SW 1271 (cell line): ENCODE measurements at places on chromosomes 5 and 9.

GRCh38 chr9:18996211-18996610 lies 36.8 kb downstream of the SAXO1 start:
- no peak for DNase-seq

GRCh38 chr9:105319202-105319813 lies 74.9 kb downstream of the SLC44A1 start:
- DNase-seq = no peak

GRCh38 chr9:135901826-135902225 lies 5.5 kb downstream of the CAMSAP1 start:
- DNase-seq = no peak

GRCh38 chr9:133725886-133726285 lies 12.3 kb downstream of the SARDH start:
- no peak for DNase-seq

- no peak for DNase-seq
Observed at GRCh38 chr5:113166261-113166660, 189.7 kb downstream of the DCP2 start.

- DNase-seq = no peak
Observed at GRCh38 chr5:34957857-34958690, 28.7 kb downstream of the DNAJC21 start.

GRCh38 chr9:4486176-4486575 lies 4.1 kb upstream of the SLC1A1 start:
- DNase-seq = no peak

GRCh38 chr9:125797930-125798329 lies 50.8 kb downstream of the PBX3 start:
- no peak for DNase-seq

GRCh38 chr5:98414938-98415337 lies 358.5 kb upstream of the RGMB start:
- DNase-seq = no peak

DNA sequence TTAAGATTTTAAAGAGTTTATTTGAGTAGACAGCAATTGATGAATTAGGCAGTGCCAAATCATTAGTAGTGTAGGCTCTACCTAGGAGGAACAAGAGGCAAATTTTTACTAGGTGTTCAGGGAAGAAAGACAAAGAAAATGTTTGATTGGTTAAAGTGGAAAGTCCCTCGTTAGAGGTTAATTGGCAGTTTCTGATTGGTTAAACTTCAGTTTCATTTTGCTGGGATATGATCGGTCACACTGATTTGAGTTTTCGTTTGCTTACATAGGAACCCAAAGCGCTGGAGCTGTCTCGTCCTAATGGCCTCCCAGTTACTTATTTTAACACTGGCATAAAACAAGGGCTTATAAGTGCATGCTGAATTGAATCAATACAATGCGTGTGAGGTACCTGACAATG lies 15.1 kb downstream of the DMAC1 start:
- no peak for DNase-seq

- DNase-seq = no peak
Observed at GRCh38 chr5:75675783-75676182, 41.5 kb downstream of the POC5 start.

DNA sequence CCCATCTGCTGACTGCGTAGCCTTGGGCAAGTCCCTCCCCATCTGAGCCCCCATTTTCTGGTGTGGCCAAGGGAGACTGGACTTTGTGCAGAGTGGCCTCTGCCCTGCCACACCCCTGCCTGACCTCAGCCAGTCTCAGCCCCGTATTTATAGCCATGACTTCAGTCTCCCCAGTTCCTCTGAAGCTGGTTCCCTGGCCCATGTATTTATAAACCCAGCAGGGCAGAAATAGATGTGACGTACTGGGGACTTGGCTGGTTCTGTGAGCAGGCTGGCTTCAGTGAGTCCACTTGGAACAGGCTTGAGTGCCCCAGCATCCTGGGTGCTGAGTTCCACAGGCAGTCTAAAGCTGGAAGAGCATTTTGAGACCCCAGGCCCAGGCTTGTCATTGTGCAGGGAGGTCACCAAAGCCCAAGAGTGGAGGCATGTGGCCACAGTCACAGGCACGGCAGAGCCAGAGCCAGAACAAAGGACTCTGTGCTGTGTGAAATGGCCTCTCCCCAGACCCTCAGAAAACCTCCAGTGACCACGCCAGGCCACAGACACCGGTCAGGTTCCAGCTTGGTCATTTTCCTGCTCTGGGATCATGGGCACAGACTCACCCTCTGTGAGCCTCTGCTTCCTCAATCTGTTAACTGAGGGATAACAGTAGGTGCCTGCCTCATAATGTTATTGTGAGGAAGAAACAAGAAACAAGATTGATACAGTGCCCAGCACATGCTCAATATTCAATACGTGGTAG lies 30.4 kb upstream of the SYNPO start:
- DNase-seq = no peak

- DNase-seq = no peak
Observed at GRCh38 chr5:155316070-155316714, 302.6 kb downstream of the KIF4B start.

GRCh38 chr5:77319117-77319804 lies 108.8 kb downstream of the PDE8B start:
- DNase-seq = no peak

- no peak for DNase-seq
Observed at GRCh38 chr5:6448622-6449464, at the start of gene UBE2QL1. UBE2QL1 (plus strand) TSS chr5:6448859; CDS start chr5:6448894, 35 bp downstream.

- no peak for DNase-seq
Observed at GRCh38 chr5:138316355-138316754, 15.2 kb downstream of the CDC25C start.

- DNase-seq = no peak
Observed at GRCh38 chr5:163653526-163653925, 148.1 kb downstream of the MAT2B start.

- DNase-seq = no peak
Observed at GRCh38 chr9:85408494-85408893, 333.3 kb downstream of the AGTPBP1 start.

- no peak for DNase-seq
Observed at GRCh38 chr5:180303226-180304015, 11.5 kb upstream of the MAPK9 start.

- DNase-seq = no peak
Observed at GRCh38 chr9:106897751-106898150, 34.8 kb downstream of the ZNF462 start.

GRCh38 chr5:95817430-95817829 lies 5.1 kb downstream of the GLRX start:
- no peak for DNase-seq

GRCh38 chr9:121023064-121023463 lies 27.0 kb downstream of the C5 start:
- no peak for DNase-seq

GRCh38 chr9:3447788-3448187 lies 78.0 kb downstream of the RFX3 start:
- no peak for DNase-seq

DNA sequence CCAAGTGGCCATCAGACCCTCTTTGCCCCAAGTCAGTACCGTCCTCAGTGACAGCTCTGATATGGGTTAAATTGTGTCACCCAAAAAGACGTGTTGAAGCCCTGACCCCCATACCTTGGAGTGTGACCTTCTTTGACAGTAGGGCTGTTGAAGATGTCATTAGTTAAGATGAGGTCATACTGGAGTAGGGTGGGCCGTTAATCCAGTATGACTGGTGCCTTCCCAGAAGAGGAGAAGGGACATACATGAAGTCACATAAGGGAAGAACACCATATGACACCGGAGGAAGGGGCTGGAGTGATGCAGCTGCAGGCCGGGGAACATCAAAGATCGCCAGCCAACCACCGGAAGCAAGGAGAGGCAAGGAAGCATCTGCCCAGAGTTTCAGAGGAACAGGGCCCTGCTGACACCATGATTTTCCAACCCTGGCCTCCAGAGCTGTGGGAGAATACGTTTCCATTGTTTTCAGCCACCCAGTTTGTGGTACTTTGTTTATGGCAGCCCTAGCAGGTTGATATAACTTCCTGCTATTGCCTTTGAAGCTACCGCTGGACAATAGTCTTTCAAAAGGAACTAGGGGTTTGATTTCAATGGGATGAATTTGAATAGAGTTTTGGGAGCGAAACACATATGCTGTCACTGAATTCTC lies 36.4 kb upstream of the CPEB4 start:
- no peak for DNase-seq

DNA sequence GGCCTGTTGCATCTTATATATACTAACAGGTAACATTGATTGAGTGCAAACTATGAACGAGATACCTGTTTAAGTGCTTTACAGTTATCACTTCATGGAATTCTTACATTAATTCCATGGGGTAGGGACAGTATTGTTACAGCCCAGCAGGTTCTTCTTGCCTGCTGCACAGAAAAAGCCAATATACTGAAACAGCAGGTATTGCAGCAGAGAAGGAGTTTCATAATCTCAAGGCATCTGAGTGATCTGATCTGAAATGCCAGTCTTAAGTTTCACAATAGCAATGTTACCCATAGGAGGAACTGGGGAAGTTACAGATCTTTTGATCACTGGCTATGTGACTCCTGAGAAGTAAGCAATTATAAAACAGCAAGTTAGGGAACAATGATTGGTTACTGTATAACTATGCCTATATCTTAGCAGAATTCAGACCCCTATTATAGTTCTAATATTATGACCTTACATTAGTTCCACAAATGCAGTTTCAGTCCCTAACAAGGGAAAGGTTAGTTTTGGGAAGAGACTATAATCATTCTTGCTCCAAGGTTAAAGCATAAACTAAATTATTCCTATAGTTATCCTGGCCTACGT lies 126.5 kb upstream of the BNC2 start:
- no peak for DNase-seq

- DNase-seq = no peak
Observed at GRCh38 chr9:11872471-11872870, 820.7 kb upstream of the TYRP1 start.

- no peak for DNase-seq
Observed at GRCh38 chr9:91644433-91644832, 220.8 kb upstream of the NFIL3 start.

DNA sequence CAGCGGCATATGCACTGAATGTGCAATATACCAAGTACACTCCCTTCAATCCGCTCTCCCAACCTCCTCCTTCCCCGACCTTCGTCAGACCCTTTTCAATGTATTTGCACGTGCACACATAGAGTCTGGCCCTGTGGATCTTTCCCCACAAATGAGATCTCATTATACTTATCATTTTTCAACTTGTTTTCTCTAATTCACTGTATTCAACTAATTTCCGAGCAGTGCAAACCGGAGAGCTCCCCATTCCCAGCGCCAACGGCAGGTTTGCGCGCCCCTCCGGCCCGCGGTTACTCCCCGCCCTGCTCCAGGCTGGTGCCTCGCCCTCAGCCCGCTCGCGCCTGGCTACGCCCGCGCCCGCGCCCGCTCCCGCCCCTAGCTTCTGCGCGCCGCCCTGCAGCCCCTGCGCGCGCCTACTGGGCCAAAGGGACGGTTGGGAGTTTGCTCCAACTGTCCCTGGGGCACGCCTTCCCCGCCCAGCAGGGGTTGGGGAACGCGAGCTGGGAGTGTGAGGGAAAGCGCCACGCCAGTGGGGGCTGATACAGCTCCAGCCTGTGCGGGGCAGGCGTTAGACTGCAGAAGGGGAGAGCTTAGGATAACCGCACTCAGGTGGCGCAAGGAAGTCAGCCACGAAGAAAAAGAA lies 3.3 kb upstream of the CDC20B start:
- DNase-seq = no peak

DNA sequence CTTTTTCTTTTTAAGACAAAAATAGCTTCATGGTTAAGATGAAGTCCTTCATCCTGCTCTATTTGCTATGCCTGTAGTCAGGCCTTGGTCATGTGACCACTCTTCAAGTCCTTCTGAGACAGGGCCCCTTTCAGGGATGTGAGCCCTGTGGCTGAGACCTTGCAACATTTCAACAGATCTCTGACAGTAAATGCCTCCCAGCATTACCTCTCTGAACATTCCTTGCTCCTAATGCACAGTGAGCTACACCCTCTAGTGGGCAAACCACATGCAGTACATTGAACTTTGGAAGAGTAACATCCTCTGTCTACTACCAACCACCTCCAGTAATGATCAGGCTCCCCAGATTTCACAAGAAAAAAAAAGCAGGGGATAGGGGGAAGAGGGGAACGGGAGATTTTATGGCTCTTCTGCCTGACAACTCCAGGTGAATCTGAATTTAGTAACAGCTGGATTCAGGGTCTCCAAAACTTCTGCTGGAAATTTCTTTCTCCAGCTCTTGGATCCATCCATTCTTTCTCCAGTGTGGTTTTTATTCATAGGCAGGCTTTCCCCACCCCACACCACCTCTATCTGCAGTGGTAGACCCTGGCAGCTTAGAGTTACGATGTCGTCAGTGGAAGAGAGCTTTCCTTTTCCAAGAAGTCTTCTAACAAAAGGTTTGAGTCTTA lies 8.9 kb upstream of the FBXO38 start:
- no peak for DNase-seq

GRCh38 chr5:135308245-135308644 lies 90.8 kb downstream of the MACROH2A1 start:
- no peak for DNase-seq

DNA sequence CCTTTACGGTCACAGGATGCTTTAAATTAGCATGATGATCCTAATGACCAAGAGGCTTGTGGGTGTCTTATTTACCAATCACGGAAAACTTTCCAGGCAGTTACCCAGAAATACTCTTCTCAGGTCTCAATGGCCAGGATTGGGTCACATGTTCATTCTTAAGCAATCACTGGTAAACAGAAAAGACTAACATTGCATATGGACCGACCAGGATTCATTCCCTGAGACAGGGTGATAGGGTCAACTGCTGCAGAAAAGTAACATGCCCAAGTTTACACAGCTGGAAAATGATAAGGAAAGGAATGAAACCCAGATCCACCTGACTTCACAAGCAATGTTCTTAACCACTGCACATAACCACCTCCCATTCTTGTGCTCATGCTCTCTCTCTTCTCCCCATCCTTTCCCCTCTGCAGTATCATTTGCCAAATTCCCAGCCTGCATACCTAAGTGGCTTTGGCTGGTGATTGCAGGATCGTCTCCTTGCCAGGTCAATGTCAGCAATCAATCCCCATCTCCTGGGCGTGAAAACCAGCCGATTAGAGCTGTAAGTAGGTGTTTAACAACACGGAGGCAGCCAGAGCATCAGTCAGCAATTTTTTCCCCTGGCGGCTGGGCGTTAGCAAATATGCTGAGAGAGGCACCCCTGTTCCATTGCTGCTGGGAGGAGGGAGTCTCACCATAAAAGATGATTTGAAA lies 219.4 kb downstream of the NMUR2 start:
- no peak for DNase-seq
